ENCODE measurements at places on chromosomes 3 and 15.

- no peak for DNase-seq
These were observed 15.9 kb downstream of the RPLP1 start for GRCh38 chr15:69468241-69469121.

DNA sequence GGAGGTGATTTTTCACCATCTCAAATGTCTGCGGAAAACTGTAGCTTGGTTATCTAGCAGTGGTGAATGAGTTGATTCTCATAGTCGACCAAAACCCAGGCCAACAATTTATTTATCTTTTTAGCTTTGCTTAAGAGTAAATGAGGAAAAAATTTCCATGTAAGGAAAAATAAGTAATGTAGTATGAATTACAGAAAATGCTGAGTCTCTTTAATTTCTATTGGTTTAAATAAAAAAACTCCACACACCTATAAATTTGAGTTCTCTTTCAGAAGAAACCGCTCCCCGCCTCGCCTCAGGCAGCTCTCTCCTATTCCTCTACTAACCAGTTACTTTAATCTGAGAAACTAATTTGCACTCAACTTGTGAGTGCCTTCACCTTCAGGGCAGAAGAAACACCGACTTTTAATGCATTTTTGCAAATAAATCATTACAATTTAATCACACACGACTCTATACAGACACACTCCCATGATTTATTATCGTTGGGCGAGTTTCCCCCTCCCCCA is 540 bp upstream of the RSRC1 start:
- DNase-seq, result no peak

DNA sequence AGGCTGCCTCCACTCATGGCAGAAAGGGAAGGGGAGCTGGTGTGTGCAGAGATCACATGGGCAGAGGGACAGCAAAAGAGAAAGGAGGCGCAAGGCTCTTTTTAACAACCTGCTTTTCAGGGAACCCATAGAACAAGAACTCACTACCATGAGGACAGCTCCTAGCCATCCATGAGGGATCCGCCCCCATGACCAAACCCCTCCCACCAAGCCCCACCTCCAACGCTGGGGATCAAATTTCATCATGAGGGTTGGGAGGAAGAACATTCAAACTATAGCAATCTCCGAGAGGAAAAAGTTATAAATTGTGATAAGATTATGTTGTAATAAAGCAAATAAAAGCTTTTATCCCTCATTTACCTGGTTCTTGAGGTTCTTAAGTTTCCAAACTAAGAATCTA is 84.7 kb upstream of the LMCD1 start:
- no peak for DNase-seq

- no peak for DNase-seq
These were observed 826.7 kb downstream of the AGBL1 start for GRCh38 chr15:86906376-86906775.

GRCh38 chr3:20914310-20914709 is 728.3 kb upstream of the SGO1 start:
- DNase-seq, result no peak

GRCh38 chr3:185900228-185900627 is 37.6 kb downstream of the TRA2B start:
- DNase-seq, result no peak

DNA sequence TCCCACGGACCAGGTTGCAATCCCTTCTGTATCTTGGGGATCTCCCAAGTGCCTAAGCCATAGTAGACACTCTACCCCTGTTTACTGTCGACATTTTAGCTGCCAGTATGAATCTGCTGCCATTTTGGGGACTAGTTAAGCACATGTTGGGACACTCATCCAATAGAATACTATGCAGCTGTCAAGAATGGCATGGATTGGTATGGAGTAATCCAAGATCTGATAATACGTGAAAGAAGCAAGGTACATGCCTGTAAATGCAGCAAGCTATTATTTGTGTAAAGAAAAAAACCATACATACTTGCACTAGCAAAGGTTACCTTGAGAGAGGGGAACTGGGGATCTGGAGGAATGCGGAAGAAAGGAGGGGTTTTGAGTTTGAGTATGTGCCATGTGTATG is 129.3 kb downstream of the SMAD6 start:
- no peak for DNase-seq

GRCh38 chr3:196749125-196749524 is 9.5 kb downstream of the PAK2 start:
- no peak for DNase-seq

DNA sequence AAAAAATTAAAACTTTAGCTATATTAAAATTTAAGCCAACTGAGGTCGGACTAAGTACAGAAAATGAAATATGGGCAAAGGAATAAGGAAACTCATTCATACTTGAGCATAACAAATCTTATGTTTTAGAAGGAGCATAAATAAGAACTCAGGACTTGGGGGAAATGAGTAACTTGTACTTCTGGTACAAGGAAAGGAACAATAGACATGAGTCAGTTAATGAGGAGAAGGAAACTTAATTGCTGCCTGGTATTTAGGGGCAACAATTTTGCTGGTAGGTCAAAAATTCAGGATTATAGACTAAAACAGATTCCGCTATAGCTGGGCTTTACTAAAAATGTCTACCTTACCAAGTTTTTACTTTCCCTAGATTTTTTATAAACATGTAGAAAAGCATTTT is 113.1 kb downstream of the MYO5A start:
- no peak for DNase-seq

- DNase-seq, result no peak
These were observed 12.3 kb upstream of the MB21D2 start for GRCh38 chr3:192929755-192930547.

DNA sequence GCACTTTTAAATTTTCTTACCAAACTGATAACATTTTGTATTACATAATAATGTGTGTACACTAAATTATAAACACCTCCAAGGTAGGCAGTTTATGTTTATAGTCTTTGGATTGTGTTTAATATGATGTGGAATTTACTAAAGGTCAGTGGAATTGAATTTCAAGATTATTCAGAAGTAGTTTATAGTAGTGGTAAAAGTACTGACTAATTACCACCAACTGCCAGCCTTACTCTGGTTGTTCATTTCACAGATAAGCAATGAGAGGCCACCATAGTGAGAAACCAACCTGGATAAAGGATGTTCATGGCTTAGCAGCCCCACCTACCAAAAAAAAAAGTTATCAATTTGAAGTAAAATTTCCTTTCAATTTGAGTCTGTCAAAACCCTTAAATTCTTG is 54.0 kb upstream of the EIF5A2 start:
- no peak for DNase-seq

DNA sequence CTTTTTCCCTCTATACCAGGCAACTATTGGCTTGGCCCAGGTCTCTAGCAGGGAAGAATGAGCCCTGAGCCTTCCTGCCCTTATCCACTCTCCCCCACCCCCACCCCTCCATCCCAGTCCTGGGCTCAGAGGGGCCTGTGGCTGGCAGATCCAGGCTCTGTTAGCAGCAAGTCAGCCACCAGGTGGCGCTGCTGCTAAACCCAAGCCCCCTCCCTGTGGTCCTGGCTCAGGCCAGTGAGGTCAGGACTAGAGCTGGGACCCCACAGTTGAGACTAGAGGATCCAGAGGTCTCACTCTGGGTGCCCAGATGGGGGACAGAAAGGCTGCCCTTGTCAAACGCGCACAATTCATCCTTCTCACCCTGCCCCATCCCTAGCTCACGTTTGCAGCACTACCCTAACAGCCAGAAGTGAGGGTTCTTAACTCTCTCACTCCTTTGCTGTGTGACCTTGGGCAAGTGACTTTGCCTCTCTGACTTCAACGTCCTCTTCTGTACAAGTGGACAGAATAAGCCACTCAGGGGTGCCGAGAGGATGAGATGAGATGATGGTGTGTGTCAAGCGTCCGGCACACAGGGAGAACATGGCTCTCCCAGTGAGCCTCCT is 46.8 kb upstream of the SLC6A1 start:
- peak; percentile 74 for DNase-seq

DNA sequence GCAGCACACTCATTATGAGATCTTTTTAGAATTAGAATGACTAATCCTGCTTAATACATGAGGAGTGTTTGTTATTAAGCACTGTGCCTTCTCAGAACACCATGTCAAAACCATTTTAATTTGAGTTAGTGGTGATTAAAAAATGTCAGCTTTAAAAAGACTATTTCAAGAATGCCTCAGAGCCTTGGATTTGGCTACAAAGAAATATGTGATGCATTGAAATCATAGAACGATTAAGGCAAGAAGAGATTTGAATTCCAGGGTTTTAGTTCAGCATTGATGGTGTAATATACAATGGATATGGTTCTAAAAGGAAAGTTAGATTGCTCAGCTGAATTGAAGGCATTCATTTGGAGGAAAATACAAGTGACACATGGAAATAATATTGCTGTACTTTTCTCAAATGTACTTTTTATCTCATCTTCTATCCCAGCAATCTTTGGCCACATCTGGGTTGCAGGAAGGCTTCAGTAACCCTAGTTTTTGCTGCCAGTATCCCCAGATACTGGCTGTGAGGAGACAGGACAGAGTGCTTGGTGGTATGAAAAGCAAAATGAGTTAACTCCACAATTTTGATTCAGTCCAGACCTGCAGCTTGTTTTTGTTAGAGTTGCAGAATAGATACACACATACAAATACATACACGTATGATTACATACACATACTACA is 303.8 kb downstream of the CLSTN2 start:
- no peak for DNase-seq

GRCh38 chr3:156718622-156719306 is 44.4 kb downstream of the TIPARP start:
- DNase-seq, result no peak

DNA sequence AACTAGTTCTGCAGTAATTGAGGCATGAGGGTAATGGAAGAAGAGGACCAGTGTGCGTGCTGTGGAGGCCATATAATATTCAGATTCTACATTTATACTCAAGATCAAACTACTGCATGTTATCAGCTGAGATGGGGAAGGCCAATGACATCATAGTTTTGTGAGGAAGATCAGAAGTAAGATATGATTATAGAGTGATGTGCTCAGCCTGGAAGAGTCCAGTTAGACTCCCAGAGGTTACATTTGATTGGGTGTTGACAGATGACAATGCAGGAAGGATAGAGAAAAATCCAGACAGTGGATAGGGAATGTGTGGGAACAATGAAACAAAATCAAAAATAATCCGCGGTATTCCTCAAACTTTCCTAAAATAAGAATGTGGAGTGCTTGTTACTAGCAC is 35.4 kb downstream of the GOLIM4 start:
- DNase-seq, result no peak

- no peak for DNase-seq
These were observed 7.2 kb downstream of the ARID3B start for GRCh38 chr15:74548241-74548640.

- DNase-seq, result no peak
These were observed 25.7 kb downstream of the RGMA start for GRCh38 chr15:93063262-93063671.

GRCh38 chr15:73518876-73519733 is 76.1 kb downstream of the REC114 start:
- DNase-seq, result no peak

GRCh38 chr3:194865615-194866014 is 179.9 kb downstream of the FAM43A start:
- DNase-seq, result no peak

DNA sequence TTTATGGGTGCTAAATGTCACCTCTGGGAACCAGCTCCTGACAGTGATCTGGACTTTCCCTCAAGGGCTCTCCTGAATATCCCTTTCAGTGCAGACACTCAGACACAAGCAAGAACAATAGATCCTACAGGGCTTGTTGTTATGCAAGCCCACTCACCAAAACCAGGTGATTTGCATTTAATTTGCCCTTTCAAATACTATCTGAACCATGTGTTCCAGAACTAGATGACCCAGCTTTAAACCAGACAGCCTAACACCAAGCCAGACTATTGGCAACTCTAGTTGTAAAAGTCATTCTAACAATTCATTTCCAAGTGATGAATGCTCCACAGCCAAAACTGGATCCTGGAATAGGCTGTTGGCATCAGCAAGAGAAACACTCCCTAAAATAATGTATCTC is 5.6 kb upstream of the ATP8B4 start:
- no peak for DNase-seq

DNA sequence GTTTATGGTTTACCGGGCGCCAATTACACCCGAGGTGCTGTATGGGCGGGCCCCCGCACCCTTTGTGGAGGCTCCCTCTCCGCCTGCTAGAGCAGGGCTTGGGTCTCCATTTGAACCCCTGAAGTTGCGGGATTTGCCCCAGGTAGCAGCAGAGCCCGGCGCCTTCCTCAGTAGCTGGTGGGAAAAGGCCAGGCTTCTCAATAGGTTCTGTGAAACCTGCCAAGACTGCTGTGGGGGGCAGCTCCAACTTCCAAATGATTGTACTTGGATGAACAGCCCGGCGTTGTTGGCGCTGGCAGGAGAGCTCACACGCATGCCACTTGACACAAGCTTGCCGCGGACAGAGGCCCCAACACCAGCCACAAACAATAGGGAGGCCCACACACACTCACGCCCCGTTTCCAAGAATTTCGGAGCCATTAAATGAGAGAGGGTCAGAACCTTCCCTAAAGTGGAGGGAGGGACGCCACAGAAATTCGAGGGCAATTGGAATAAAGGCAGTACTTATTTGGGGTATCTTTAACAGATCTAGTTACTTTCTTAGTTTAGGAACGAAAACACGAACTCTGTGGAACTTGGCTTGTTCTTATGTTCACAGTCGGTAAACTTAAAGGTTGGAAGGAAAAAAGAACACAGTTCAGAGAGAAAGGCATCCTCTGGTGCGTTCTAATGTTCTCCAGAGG is 1.4 kb downstream of the EPHB3 start:
- no peak for DNase-seq

- no peak for DNase-seq
These were observed 1088.4 kb downstream of the OTOL1 start for GRCh38 chr3:162584986-162585385.

GRCh38 chr15:93111451-93111850 is 22.4 kb upstream of the RGMA start:
- DNase-seq, result no peak

- no peak for DNase-seq
These were observed 181.0 kb downstream of the THSD4 start for GRCh38 chr15:71296315-71296679.

DNA sequence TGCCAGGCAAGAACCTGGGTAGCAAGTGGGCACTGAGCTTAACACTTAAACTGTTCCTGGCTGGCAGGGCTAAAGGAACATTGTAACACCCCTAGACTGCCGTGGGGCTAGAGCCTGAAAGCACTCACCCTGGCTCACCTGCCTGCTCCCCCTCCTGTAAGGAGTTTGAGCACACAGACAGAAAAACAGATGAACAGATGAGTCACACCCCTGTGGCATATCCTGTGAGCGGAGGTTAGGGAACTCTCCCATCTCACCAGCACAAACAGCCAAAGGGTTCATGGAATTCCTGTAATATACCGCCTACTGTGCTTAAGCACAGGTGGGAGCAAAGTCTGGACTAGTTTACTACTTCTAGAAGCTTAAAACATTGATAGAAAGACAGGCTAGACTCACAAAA is 300.1 kb downstream of the ROBO1 start:
- no peak for DNase-seq

GRCh38 chr3:48662753-48663488 is at the start of gene CELSR3:
CELSR3 (minus strand) TSS chr3:48662886; CDS start chr3:48662634, 252 bp downstream.
- DNase-seq, result no peak

GRCh38 chr3:25831578-25831977 is 41.7 kb downstream of the OXSM start:
- DNase-seq, result no peak

DNA sequence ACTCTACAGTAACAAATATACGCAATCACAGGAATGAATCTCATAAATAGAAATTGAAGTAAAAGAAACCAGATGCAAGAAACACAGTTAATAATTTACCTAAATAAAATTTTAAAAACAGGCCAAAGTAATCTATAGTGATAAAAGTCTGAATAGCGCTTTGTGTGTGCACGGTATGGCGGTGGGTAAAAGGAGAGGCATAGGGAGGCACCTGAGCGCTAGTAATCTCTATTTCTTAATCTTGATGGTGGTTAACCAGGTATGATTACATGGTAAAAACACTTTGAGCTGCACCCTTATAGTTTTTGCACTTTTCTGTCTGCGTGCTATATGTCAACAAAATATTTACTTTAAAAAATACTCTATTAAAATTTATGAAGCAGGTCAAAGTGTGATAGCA is 198.1 kb upstream of the SATB1 start:
- DNase-seq, result no peak
